ENCODE measurements at places on chromosomes 7 and 10. TPM values are rescaled to one million over a fixed set of nuclear protein-coding genes. Genes with fewer than 3 reads are reported as not detected.

ELFN1 gene
- total RNA-seq = under 0.01 TPM

GPR26 gene
- not detected for total RNA-seq

ARHGAP22 gene
- 0.39 TPM for total RNA-seq

HBP1 gene
- total RNA-seq = 76.1 TPM

RBP4 gene
- 0.79 TPM for total RNA-seq

EN2 gene
- total RNA-seq = not detected

CFAP58 gene
- total RNA-seq = 0.39 TPM

BAG3 gene
- 38.1 TPM for total RNA-seq

DKK1 gene
- 40.0 TPM for total RNA-seq

DPP6 gene
- total RNA-seq = under 0.01 TPM

SLC18A3 gene
- total RNA-seq = 44.6 TPM

AUTS2 gene
- total RNA-seq = 25.6 TPM

ACTL6B gene
- total RNA-seq = not detected

OR6B1 gene
- total RNA-seq = not detected

EIF3B gene
- 138 TPM for total RNA-seq

CRYGN gene
- total RNA-seq = not detected

ATG9B gene
- 20.0 TPM for total RNA-seq

VPS37D gene
- 2.7 TPM for total RNA-seq

GTF2IRD2 gene
- total RNA-seq = 7.2 TPM

CABCOCO1 gene
- total RNA-seq = 3.5 TPM

LIPF gene
- not detected for total RNA-seq

TSPAN33 gene
- 0.65 TPM for total RNA-seq

AKR1C1 gene
- total RNA-seq = 0.79 TPM

ATRNL1 gene
- 0.22 TPM for total RNA-seq

CPA2 gene
- total RNA-seq = not detected

EFCAB10 gene
- total RNA-seq = 0.39 TPM

EGR2 gene
- total RNA-seq = 0.22 TPM

RBM33 gene
- total RNA-seq = 26.0 TPM

IFRD1 gene
- 38.6 TPM for total RNA-seq

MRLN gene
- total RNA-seq = not detected

ADIRF gene
- total RNA-seq = not detected
